ENCODE measurements at places on chromosomes 5 and 9.
A peak's percentile ranks its signal among the peaks of the same experiment; 100 is the strongest.

- peak; percentile 24 for DNase-seq
Observed at GRCh38 chr5:91499943-91500531, 116.9 kb upstream of the ARRDC3 start.

GRCh38 chr5:116671211-116671736 is 96.7 kb upstream of the SEMA6A start:
- no peak for DNase-seq

- DNase-seq = no peak
Observed at GRCh38 chr9:86355814-86356213, 1.6 kb upstream of the TUT7 start.

DNA sequence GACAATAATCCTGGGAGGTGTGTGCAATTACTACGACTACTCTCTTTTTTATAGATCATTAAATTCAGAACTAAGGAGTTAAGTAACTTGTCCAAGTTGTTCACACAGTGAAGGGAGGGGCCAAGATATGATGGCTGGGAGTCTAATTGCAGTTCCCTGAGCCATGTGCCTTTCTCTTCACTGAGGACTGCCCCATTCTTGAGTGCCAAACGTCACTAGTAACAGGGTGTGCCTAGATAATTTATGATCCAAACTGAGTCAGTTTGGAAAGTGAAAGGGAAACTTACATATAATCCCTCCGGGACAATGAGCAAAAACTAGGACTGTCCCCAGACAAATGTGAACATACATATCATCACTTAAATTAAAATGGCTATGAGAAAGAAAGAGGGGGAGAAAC is 20.2 kb downstream of the IL7R start:
- no peak for DNase-seq

DNA sequence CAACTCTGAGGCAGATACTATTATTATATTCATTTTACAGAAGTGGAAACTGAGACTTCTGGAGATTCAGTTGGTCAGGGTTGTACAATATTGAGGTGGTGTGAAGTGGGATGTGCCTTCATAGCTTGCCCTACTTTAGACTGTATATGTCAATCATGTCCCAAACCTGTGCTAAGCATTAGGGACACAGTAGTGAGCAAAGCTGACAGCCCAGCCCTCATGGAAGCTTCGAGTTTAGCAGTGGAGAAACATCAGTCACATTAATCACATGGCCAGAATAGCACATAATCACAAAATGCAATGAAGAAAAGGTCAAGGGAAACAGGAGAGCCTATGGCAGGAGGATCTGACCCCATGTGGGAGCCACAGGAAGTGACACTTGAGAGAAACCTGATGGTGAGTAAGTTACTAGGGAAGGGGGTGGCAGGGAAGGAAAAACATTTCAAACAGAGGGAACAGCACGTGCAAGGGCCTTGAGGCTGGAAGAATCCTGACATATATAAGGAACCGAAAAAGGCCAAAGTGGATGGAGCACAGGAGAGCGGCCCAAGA is 20.5 kb upstream of the RALGPS1 start:
- DNase-seq = no peak

GRCh38 chr9:35254237-35254636 is 92.4 kb downstream of the UNC13B start:
- no peak for DNase-seq
